NCI-H1092 treated with DMSO at 0.1 percent for 48 hours (cell line): ENCODE measurements at places on chromosomes 11 and 22.

DNA sequence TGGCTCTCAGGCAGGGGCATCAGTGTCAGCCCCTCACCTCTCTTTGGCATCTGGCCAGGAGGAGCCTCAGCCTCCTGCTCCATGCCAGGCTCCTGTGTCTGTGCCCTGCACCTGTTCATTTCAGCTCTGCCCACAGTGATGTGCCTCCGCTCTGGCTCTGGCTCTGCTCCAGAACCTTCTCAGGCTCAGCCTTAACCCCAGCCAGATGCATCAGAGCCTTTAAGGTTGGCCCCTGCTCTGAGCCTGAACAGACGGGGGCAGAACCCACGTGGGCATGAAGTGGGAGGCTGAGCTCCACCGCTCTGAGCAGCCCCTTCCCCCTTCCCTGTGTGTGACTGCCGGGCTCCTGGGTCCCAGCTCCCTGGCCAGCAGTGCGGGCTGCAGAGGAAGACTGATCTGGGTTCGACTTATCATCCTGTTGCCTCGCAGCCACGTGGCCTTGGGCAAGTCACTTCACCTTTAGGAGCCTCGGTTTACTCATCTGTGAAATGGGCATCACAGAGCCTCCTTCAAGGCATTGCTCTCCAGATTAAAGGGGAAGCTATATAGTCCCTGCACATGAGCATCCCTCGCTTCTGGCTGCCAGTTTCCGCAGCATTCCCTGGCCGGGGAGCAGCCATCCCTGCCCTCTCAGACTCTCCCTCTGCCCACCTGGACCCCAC lies 44.7 kb upstream of the RTL6 start:
- DNase-seq, result peak; percentile 69

DNA sequence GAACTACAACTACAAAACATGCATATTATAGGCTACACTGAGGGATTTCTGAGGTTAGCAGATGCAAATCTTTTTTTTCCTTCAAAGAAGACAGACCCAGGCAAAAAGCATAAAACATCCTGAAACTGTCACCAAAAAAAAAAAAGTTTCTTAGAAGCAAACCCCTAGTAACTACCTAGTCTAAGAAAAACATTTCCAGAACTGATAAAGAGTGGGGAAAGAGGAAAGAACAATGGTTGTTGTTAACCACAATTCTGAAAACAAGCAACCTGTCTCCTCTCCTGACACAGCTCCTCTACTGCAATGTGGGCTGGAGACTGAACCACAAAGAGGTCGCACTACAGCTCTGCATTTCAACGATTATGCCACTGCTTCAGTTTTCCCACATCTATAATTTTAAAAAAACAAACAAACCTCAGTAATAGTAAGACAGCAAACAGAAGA lies 15.0 kb downstream of the DENND5A start:
- no peak for DNase-seq

DNA sequence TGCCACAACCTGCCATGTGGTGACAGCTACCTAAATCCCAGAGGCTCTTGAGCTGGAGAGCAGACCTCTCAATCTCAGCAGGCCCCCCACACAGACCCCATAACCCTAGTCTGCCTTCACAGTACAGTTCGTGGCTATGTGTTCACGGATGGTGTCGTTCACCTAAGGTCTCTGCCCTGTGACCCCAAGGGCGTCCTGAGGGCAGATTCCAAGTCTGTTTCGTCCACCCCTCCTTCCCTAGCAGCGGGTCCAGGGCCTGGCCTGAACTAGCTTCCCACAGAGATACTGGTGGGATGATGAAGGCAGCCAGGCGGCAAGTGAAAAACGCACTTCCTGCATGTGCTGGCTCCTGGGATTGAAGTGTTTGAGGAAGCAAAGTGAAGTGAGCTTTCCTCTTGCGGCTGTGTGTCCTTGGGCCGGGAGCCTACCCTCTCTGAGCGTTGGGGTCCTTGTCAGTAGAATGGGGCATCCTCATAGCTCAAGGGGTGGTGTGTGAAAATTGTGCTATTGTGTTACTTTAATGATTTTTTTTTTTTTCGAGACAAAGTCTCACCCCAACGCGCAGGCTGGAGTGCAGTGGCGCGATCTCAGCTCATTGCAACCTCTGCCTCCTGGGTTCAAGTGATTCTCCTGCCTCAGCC lies 70.1 kb downstream of the LRP5 start:
- no peak for DNase-seq

- no peak for DNase-seq
Observed at GRCh38 chr11:67535561-67535960, 12.3 kb upstream of the CABP2 start.

- DNase-seq, result no peak
Observed at GRCh38 chr22:38452373-38453065, 2.5 kb downstream of the KCNJ4 start.

DNA sequence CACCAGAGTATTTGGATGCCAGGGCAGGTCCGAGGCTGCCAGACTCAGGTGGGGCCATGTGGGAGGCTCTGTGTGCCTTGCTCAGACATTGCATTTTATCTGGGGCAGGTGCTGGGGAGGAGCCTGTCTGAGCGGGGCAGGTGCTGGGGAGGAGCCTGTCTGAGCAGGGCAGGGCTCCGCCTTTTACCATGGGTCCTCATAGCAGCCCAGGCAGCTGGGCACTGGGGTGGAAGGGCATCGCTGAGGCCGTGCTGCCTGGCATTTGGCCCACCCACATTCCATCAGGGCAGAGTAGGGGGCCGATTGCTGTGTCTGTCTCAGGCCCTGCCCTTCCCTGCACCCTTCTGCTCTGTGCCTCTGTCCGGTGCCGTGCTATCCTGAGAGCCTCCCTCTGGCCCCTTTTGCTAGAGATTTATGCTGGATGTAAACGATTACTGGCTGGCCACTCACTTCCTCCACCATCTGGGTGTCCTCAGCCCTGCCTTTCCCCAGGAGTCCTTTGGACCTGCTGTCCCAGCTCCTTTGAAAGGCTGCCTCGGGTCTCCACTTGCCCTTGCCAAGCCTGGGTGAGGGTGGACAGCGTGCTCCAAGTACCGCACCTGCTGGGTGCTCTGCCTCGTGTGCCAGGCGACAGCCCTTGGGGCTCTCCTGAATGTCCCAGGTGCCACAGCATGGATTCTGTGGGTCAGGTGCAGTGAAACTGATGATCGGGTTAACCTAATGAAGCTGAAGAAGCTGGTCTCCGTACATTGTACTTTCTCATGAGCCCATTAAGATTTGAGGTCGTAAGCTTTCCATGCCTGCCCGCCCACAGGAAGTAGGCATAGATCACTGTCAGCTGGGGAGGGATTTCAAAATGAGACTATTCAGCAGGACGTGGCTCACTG lies 281.6 kb downstream of the TBC1D22A start:
- no peak for DNase-seq

DNA sequence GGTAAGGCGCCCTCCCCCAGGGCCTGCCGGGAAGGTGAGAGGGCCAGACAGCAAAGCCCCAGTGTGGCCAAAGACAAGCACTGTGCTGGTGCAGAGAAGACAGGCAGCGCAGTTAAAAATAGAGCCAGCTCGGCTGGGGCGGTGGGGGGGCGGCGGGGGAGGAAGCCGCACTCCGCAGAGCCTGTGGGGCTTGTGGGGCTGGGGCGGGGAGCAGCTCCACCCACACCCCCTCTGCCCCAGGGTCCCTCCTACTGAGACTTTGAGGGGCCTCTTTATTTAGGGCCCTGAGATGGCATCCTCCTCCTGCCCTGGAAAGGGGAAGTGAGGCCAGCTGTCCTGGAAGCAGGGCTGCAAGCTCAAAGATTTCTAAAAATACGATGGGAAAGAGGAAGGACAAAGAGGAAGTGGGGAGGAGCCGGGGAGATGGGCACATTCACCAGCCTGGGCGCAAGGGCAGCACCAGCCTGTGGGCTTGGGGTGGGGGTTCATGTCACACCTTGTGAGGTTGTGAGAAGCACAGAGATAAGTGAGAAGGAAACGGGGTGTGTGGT lies 2.6 kb downstream of the CYTH4 start:
- no peak for DNase-seq

DNA sequence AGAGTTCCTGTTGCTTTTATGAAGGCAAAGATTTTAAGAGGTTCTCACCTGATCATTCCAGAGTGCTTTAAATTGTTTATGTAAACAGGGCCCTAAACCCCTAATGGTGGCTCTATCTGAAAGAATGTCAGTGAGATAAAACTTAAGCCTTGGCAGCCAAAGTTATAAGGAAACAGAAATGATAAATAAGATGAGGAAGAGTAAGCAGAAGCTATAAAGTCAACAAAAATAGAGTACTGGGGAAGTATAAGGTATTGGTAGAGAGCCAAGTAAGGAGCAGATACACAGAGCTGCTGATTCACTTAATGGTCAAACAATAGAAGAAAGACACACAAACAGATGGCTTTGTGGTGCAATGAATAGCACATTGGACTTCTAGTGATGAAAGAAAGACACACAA lies 37.9 kb downstream of the TMPRSS5 start:
- DNase-seq, result no peak

DNA sequence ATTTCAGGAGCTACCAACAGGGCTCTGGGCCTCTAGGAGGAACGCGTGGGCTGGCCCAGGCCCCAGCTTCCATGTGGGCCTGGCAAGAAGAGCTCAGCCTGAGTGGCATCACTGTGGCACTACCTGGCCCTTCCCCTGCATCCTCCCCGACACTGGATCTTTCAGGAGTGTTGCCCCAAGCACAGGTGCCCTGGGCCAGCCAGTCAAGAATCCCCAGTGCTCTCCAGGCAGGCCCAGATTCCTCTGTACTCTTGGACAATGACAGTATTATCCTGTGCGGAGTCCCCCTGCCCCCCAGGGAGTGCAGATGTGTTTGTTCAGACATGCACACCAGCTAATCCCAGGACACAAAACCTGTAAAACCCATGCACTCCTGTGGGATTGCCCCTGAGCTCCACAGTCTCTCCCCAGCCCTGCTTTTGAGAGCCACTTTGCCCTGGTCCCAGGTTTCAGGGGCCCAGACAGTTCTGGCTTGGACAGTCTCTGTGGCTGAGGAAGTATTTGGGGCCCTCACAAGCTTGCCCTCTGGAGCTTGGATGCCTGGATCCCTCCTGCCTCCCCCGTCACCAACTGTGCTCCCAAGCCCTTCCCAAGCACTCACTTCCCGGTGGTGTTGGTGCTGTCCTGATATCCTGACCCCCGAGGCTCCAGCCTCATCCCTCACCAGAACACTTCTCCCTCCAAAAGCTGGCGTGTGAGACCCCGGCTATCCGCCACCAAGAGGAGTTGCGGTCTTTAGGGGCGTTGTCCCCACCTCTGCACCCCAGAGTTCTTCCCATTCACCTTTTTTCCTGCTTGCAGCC lies 39.9 kb downstream of the KCNC1 start:
- DNase-seq, result no peak

GRCh38 chr11:36557991-36558390 lies 9.8 kb upstream of the RAG1 start:
- DNase-seq, result no peak

DNA sequence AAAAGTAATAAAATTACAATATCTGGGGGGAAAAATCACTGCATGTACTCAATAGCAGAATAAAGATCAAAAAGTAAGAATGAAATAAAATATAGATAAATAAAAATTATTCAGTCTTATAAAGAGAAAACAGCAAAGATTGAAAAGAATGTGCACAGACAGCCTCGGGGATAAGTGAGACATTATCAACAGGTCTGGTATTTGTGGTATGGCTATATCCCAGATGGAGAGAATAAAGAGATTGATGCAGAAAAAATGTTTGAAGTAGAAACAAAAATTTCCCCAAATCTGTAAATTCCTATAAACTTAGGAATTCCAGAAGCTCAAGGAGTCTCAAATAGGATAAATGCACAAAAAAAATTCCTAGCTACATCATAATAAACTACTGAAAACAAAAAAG lies 74.5 kb upstream of the LUZP2 start:
- DNase-seq, result no peak

GRCh38 chr22:36368359-36368983 lies 19.3 kb downstream of the MYH9 start:
- no peak for DNase-seq

GRCh38 chr11:33543823-33544222 lies 156.8 kb downstream of the C11orf91 start:
- DNase-seq, result no peak

GRCh38 chr11:46119352-46120216 lies 1.7 kb downstream of the PHF21A start:
- DNase-seq, result peak; percentile 49

DNA sequence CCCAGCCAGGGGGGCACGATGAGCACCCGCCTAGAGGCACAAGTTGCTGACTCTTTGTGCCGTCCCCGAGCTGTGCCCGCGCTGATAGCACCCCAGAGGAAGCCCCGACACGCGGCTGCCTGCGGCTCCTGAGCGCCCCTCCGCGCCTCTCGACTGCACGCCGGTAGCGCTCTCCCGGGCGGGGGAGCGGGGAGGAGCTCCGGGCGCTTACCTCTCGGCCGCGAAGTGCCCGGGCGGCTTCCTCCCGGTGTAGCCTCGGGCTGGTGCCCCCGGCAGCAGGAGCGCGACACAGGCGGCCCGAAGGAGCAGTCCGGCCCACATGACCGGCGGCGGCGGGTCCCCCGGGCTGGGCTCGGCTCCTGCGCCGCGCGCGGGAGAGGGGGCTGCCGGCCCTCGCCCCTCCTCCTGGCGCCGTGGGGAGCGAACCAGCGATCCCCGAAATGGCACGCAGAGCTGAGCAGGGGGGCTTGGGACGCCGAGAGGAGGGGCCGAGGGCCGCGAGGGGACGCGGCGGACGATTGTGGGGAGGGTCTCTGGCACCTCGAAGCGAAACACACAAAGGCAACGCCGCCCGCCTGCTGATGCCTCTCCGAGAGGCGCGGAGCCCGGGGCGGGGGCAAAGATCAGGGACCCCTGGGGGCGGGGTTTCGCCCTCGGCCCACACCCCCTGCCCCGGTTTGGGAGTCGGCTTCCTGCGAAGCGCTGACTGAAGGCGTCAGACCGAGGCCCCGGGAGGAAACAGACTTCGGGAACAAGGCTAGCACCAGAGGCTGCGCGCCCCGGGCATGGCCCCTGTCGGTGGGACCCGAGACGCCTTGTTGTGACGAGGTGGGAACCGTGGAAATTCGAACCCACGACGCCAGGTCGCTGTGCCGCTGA lies at the start of gene VWCE:
VWCE (minus strand) TSS at position 600 of the 879 bp plus-strand sequence; CDS start at position 321, 279 bp downstream.
- peak; percentile 81 for DNase-seq

- no peak for DNase-seq
Observed at GRCh38 chr11:95132956-95133355, 43.3 kb downstream of the ENDOD1 start.

DNA sequence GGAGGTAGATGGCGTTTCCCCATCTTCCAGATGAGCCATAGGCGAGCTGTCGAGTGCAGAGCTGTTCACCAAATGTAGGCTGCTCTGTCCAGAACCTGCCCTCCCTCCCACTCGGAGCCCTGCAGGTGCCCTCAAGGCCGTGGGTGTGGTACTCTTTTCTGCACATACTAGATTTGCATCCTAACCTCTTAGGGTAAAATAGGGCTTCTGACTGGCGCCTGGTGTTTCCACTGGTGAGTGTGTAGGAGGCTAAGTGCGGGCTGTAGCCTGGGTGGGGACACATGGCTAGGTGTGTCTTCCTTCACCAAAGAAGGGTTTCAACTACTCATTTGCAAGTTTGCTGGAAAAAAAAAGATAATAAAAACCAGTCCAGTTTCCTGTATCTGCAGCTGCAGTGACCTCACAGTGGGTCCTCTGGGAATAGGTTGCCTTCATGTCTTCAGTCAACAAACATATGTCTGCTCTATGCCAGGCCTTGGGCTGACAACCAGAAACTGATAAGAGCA lies 8.5 kb downstream of the BIK start:
- no peak for DNase-seq

- DNase-seq, result no peak
Observed at GRCh38 chr22:43262990-43263644, 76.2 kb upstream of the TTLL12 start.

GRCh38 chr11:122248939-122249338 lies 132.9 kb upstream of the BLID start:
- no peak for DNase-seq

- DNase-seq, result no peak
Observed at GRCh38 chr11:60868682-60869450, 1.5 kb downstream of the ZP1 start.
